ENCODE measurements at places on chromosomes 4 and X.

- DNase-seq: no peak
These were observed 186.9 kb upstream of the SPOCK3 start for GRCh38 chr4:167421201-167421600.

DNA sequence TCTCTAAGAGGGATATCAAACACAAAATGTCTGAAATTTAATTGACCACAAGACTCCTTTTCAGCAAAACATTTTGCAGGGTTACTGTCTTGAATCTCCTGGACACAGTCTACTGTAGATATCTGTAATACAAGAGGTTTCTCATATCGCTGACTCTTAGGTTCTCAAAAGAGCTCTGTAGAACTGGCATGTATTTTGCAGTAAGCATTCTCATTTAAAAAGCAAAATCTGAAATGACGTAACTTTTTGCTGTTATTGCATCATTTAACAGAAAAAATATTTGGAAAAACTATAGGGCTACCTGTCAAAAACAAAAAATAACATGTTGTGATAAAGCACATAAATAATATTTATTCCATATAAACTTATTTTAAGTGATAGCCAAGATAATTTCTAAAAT lies 114.2 kb downstream of the CDS1 start:
- DNase-seq: no peak

GRCh38 chr4:98448908-98449307 lies 187.7 kb downstream of the RAP1GDS1 start:
- DNase-seq: no peak

- DNase-seq: no peak
These were observed 900.9 kb downstream of the RAB28 start for GRCh38 chr4:12583275-12583674.

DNA sequence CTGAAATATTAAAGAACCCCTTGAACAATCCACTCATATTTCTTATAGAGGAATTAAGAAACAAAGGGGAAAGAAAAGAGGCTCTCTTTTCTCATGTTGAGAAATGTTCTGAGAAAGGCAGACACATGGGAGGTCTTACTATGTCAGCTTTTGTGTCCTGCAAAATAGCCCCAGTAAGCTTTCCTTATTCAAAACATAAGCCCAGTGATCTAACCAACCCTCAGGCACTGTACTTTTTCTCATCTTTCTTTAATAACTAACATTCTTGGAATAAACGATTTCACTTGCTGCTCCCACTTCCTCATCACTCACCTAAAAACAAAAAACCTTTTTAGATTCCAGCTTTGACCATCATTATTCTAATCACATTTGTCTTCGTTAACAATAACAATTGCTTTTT lies 115.9 kb downstream of the GLRA3 start:
- no peak for DNase-seq

All from stimulated activated CD8-positive, alpha-beta memory T cell treated with anti-CD3 and anti-CD28 coated beads, Interleukin-4, amount 100 ng/mL, for 1 hour (primary cell).